ENCODE measurements at places on chromosomes 5 and 9.

DNA sequence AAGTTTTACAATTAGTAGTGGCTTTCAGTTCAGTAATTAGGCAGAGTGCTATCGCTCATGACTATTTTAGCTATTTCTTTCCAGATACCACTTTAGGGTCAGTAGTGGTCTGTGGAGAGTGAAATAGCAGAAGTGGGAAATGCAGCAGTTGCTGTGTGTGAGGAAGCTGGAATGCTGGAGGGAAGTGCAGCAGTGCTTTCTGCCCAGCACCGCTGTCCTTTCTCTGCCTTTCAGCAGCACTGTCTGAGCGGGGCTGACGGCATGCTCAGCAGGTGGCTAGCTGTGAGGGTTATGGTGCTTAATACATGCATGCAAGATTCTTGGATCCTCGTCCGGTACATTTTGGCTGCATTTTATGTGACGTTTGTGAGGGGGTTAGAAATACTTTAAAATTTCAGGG, 213.9 kb downstream of the PBX3 start:
- no peak for DNase-seq

DNA sequence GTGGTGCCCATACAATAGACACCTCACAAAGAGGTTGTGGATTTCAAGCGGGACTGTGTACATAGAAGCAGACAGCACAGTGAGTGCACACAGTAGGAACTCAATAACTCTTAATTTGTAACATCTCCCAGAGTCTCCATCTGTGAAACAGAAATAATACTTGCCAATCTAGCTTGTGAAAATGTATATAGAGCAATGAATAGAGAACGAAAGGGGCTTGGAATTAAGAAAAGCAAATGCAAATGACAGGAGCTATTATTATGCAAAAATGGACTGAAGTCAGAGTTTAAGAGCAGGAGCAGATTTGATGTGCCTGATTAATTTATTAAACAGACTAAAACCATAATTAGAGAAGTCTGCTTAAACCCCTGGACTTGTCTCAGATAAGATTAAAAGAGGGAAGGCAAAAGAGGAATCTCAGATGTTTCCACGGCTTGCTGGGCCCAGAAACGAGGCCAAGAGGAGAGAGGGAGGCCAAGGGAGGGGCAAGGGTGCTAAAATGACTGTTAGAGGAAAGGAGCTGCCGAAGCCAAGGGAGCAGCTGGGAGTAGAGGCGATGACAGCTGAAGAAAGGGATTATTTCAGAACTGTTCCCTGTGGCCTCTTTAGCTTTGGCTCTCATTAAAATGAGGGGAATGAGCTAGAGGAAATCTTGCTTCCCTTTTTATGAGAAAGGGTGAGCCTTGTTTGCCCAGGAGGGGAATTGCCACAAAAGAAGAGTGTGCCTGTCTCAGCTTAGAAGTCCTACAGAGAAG, 72.1 kb downstream of the FEM1C start:
- DNase-seq: no peak

DNA sequence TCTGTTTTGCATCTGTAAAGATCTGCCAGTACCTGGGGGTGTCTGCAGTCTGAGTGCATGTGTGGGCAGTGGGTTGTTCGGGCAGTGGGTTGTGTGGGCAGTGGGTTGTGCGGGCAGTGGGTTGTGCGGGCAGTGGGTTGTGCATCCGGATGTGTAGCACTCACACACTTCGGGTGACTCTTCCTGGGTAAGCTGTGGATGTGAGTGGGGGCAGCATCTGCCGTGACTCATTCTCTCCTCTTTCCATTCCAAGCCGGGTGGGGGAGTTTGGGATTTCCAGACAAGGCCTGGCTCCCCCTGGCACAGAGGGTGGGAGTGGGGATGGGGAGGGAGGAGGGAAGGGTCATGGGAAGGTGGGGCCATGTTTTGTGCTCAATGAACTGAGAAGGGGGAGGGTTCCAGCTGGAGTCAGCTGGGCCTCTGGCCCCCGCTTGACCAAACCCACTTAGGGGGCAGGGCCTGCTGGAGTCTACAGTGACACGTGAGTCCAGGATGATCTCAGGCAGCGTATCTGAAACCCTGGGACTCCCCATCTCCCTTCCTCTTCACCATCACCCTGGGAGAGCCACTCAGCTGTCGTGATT, 8.3 kb downstream of the CRB2 start:
- DNase-seq: no peak

- DNase-seq: no peak
Measured at GRCh38 chr9:134340475-134341160, 14.4 kb downstream of the RXRA start.

DNA sequence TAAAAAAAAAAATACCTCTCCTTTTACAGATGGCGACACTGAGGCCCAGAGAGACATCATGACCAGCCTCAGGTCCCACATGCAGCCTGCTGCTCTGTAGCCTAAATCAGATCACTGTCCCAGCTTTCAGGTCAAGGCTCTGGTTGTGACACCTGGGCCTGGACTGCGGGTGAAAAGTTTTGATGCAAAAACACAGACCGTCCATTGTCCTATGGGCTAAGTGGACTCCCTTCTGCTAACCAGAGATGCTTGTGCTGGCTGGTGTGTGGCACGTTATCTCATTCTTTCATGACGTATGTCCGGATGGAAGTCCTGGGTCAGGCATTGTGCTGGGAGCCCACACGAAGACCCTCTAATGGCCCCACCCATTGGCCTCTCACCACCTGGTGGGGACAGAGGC, 7.8 kb downstream of the NEK6 start:
- DNase-seq: no peak

GRCh38 chr9:77464661-77465060, 183.5 kb downstream of the GNA14 start:
- DNase-seq: no peak

DNA sequence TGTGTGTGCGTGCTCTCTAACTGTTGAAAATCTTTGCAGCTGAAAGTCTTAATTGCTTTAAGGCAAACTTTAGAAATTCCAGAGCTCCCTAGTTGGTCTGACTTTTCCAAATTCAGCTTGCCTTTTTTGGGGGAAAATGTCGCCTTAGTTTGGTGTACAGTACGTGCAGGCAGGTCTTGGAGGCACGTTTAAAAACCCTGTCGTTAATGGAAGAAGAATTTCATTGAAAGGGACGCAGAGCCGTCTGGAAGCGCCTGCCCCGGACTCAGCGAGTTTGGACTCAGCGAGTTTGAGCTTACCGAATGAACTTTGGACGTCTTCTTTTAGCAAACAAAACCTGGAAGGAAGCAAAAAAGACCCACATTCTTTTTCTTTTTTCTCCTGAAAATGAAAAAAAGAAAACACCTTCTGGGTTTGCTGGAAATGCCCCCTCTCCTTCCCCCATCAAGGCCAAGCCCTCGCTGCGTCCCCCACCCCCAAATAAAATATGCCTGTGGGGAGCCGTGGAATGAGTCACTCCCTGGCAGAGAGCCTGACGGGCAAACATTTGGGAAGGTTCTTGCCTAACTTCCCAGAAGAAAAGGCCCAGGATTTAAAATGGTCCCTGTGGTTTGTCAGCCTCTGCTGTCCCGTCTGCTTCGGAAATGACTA, 1.5 kb downstream of the NEK6 start:
- peak; percentile 75 for DNase-seq

- DNase-seq: no peak
Measured at GRCh38 chr9:269081-269711, 54.5 kb downstream of the DOCK8 start.

- DNase-seq: peak; percentile 52
Measured at GRCh38 chr5:122500245-122501088, 188.4 kb downstream of the SNCAIP start.

DNA sequence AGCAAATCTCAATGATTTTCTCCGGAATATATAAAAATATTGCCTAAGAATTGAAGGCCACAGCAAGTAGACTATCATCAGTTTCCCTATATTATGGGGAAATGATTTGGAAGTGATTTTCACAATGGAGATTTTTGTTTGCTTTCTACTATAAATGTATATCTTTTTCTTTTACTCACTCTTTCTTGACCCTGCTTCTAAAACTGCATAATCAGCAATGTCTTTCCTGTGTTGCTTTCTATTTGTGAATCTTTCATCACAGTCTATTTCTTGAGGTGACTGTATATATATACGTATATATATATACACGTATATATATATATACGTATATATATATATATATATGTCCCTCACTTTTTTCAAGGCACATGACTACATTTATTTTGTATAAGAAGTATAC, 622.6 kb downstream of the DTWD2 start:
- no peak for DNase-seq

DNA sequence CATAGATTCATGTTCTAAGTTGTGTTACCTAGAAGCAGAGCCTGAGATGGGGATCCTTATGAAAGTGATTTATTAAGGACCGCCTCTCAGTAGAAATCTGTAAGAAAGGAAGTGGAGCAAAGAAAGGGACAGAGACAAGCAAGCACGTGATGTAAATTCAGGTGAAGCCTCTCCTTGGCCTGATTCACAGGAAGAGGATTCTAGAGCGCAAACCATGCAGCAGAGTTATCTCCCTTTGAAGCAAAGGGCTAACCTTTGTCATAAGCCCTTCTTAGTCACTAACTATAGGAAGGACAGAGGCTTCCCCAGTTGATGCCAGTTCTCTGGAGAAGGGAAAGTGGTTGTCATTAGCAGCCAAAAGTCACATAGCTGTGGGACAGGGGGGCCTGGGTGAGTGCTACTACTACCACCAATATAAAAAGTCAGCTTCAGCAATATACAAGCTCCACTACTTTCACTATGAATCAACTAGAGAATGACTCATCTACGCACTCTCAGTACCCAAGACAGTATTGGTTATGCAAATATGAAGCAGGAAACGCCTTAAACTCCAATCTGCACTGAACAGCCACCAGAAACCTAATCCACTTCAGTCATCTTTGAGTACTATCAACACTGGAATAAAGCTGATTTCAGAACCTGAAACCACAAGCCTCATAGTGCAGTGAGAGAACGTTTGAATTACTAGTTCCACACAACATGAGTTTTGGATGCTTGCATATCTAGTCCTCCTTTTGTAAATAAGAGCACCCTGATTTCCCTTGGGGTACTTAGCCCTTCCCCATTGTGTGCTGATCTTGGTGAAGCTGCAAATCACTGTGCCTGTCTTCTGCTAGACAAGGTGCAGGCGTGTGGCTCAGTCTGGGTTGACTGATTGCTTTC, 162.7 kb downstream of the ZNF608 start:
- DNase-seq: no peak

DNA sequence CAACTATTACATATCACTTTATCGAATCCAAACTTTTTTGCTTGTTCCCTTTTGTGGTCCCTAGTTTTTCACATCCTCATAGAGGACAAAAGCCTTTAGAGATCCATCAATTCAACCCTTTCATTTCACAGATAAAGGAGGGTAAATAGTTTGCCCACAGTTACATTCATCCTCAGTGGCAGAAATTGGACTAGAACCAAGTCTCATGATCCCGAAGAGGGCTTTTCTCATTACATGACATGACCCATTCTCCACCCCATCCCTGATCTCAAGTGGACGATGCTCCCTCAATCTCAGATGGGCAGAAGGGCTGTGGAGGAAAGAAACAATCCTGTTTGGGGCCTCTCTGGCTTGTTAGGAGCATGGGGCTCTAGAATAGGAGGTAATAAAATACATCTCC, 23.1 kb downstream of the TICAM2 start:
- DNase-seq: no peak

- DNase-seq: no peak
Measured at GRCh38 chr9:88747768-88748167, 212.8 kb downstream of the NXNL2 start.

GRCh38 chr5:153147891-153148623, 342.4 kb upstream of the GRIA1 start:
- peak; percentile 61 for DNase-seq

GRCh38 chr9:127705577-127706379, 1.0 kb upstream of the CFAP157 start:
- no peak for DNase-seq

DNA sequence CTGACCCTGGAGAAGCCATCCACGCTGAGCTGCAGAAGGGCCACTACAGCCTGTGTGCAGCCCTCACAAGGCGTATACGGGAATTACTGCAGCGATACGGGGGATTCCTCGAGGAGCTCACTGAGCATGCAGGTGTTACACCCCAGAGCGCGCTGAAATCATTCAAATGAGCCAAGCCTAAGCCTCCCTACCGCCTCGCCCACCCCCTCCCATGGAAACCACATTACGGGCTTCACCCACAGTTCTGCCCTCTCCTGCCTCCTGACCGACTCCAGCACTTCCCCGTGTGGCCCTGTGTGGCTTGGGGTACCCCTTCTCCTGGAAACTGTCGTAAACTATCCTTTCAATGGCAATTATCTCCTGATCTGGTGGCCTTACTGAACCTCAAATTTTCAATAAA, 13.3 kb downstream of the SURF6 start:
- DNase-seq: no peak

DNA sequence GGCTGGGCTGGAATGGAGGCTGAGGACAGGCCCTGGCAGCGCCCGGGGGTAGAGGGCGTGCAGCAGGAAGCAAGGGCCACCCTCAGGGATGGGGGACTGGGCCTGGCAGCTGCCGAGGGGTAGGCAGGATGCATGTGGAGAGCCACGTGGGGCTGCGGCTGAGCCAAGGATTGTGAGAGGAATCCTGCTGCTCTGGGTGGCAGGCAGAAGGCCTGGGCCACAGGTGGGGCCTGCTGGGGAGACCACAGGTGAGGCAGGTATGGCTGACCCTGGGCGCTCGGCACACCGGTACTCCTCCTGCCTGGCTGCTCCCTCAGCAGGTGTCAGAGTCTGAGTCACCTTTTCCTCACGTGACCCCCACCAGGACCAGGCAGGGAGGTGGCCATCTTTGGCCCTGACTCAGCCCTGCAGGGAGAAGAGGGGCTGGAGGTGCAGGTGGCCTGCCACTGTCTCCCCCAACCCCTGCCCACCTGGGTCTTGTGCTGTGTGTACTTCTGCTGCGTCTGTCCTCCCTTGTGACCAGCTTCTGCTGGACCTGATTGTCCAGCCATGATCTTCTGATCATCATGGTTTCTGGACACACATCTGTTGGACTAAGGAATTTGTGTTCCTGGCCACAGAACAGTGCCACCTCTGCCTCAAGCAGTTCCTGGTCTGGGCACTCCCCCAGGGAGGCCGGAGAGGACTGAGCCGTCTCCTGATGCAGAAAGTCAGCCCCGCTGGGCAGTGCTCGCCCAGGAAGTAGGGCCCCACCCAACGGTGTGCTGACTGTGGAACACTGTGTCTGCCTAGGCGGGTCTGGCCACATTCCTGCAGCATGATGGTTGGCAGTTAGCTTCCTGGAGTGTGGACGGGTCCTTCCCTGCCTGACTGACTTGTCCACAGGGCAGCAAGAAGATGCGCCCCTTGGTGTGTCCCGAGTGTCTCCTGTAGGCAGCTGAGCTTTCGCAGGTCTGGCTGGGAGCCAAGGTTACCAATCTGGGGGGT, 6.4 kb downstream of the ARRDC1 start:
- DNase-seq: peak; percentile 93

DNA sequence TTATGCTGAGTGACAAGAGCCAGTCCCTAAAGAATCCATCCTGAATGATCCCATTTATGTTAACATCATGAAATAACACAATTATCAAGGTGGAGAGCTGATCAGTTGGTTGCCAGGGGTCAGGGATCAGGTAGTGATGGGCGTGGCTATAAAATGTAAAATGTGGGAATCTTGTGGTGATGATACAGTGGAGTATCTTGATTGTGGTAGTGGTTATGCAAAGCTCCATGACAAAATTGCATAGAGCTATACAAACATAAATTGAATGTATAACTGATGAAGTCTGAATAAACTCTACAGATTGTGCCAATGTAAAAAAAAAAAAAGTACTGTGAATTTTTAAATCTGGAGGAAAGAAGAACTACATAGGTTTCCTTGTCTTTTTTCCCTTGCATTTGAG, 104.6 kb upstream of the SPATA31C2 start:
- DNase-seq: no peak

All from SW 1271 (cell line).